ENCODE measurements at places on chromosomes 4 and X.
A peak's percentile ranks its signal among the peaks of the same experiment; 100 is the strongest.

DNA sequence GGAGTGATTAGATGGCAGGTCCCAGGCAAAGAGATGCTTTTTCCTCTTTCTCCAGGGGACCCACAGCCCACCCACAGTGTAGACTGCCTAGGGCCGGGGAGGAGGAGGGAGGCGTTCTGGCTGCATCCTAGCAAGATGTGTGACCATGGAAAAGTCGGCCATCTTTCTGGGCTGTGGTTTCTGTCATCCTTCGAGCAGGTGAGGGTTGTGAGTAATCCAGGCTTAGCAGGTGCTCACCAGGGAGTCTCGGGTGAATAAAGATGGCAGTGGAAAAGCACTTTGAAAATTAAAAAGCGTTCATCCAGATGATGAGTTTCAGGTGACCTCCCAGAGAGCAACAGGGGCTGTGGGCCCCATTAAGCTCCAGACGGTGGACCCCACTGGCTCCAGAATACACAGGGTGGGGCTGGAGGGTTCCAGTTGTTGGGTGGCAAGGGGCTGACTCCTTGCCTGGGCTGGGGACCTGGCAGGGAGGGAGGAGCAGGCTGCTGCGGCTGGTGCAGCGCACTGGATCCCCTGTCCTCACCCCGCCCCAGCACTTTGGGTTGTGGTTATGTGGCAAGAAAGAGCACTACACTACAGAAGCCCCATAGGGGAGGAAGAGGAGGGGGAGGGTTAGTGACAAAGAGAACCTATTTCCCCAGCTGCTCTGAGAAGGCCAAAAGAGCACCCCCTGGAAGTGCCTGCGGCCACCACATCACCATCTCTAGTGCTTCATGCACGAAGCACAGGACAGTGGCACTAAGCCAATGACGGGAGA is 23.7 kb downstream of the ELF4 start:
- DNase-seq: no peak

DNA sequence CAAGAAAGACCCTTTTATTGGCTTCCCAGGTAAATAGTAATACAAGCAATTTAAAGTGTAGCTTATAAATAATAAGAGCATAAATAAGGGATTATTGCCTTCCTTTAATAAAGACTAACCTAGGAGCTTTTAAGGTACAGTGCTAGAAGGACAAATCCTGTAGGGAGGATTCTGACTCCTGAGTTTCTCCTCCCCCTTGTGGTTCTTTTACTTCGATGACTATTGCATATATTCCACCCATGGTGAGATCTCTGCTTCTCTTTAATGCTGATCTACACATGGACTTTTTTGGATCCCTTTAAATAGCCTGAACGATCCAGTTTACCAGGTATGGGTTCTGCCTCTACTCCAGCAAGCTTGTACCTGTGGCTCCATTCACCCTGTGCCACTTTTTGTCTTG is 2.5 kb downstream of the GALNT7 start:
- DNase-seq: no peak

DNA sequence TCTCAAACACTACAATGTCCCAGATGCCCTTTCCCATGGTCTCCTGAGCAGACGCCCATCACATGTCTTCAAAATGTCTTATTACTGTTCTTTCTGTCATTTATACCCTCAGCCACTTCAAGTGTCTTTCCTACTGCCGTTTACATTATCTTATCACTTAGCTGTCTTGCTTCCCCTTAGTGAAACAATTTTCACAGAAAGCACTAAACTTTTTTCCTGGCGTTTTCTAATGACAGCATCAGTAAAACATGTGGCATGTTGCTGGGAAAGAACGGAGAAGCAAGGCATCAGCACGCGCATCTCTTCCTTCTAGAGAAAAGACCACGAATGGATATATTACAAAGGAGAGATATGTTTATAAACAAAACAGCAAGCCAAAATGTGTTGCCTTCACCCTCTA is 189.7 kb upstream of the SLIT2 start:
- DNase-seq: no peak

DNA sequence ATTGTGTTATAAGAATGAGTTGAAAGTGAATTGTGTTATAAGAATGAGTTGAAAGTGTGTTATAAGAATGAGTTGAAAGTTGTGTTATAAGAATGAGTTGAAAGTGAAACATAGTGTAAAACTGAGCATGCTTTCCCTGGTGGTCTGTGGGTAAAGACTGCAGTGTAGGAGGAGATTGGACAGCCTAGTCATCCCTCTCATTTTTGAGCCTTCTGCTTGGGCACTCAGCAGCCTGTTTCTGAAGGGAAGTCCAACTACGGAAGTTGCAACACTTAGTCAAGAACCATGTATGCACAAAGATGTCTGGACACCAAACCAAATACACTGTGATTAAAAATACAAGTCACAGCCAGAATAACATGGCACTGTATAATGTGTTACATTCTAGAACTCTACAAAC is 72.6 kb downstream of the ANK2 start:
- DNase-seq: no peak

- DNase-seq: no peak
Measured at GRCh38 chr4:178599521-178599920, 1157.3 kb upstream of the AGA start.

DNA sequence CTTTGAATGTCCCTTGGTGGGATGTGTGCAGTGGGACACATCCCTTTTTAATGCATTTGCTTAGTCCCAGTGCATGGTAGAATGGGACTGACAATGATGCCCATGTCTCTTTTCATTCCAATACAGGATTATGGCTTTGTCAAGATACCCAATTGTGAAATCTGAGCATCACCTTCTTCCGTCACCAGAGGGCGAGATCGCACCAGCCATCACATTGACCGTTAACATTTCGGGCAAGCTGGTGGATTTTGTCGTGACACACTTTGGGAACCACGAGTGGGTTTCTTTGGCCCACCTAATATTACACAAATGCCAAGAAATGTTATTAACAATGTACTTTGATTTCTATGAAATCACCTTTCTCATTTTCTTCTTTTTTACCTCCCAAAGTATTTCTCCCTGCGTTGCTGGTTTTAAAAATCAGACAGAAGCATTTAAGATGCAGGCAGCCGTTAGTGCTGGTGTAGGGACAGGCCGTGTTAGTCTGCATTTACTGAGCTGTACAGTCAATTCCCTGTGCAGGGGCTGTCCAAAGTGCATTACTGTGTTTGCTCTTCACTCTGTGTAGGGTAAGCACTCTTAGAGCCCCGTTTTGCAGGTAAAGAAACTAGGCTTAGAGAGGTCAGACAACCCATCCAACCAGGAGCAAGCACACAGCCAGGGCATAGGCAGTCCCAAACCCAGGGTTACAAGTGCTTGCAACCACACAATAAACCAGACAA is 46.5 kb downstream of the CWH43 start:
- DNase-seq: peak; percentile 26

DNA sequence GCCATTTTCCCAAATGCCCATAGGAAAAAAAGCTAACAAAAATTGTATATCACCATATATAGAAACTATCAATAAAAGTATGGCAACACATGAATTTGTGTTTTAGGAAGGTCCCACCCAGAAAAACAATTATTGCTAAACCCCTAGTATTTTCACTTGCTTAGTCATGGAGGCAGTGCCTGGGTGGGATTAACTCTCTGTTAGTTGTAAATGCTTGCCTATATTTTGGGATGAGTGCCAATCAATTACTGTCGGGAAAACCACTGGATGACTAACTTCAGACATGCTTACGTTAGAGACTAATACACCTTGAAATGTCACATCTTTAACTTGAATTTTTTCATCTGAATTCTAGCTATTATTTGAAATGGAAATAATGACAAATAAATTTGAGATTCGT is 33.9 kb downstream of the TMPRSS11A start:
- DNase-seq: no peak

DNA sequence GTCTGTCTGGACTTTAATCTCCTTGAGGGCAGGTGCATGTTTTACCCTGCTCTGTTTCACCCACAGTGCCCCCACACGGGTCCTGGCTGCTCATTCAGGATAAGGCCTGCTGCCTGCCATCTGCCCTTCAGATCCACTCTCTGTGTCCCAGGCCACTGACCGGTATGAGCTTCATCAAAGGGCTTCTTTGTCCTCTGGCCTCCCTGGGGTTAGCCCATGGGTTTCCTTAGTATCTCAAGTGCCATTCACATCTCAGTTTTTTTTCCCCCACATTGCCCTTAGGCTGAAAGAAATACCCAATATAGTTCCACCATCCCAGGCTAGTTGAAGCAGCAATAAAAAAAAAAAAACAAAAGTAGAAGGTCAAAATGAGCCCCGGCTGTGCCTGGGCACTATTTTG is 9.3 kb downstream of the CD99L2 start:
- peak; percentile 43 for DNase-seq

DNA sequence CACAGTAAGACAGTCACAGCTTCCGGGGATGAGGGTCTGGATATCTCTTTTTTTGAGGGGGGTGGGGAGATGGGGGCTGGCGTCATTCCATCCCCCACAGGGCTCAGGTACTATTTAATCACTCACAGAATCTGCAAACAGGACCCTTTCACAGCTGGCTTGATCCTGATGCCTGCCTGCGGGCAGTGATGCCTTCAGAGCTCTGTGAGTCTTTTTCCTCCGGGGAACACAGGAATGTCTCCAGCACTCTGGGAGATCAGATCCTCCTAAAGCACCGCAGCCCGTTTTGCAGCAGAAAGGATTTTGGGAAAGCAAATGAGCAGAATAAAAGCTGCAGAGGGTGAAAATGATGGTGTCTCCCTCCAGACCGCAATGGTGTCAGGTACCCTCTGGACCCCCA is 13.2 kb upstream of the SHOX start:
- no peak for DNase-seq

DNA sequence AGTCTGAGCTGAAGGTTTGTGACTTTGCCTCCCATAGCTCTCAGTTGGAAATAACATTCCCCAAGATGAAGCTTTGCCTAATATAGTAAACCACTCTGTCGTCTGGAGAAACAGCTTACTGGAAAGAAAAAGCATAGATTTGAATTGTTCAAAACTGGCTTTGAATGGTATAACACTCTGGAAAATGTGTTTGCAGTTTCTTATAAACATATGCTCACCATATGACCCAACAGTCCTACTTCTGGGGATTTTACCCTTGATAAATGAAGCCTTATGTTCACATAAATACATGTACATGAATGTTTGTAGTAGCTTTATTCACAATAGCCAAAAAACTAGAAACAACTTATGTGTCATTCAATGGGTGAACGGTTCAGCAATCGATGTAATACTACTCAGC is 10.2 kb downstream of the VEGFD start:
- DNase-seq: no peak

DNA sequence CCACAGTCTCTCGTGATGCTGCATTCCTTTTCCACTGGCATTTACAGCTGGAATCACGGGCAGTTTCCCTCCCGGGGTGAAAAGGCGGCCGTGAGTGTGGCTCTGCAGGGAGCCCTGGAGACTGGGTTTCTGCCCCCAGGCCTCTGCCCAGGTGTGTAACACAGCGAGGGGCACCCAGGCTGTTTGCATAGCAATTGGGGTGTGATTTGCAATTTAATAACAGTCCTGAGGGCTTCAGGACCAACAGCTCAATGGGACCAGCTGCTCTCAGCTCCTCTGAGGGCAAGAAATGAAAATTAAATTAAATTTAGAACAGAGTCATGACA is 99.0 kb upstream of the SHOX start:
- DNase-seq: no peak

DNA sequence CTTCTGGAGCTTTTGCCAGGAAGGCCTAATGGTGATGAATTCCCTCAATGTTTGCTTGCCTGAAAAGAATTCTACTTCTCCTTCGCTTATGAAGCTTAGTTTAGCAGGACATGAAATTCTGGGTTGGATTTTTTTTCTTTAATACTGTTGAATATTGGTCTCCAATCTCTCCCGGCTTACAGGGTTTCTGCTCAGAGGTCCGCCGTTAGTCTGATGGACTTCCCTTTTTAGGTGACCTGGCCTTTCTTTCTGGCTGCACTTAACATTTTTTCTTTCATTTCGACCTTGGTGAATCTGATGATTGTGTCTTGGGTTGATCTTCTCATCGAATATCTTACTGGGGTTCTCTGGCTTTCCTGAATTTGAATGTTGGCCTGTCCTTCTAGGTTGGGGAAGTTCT is 17.2 kb upstream of the TMPRSS11A start:
- DNase-seq: no peak

DNA sequence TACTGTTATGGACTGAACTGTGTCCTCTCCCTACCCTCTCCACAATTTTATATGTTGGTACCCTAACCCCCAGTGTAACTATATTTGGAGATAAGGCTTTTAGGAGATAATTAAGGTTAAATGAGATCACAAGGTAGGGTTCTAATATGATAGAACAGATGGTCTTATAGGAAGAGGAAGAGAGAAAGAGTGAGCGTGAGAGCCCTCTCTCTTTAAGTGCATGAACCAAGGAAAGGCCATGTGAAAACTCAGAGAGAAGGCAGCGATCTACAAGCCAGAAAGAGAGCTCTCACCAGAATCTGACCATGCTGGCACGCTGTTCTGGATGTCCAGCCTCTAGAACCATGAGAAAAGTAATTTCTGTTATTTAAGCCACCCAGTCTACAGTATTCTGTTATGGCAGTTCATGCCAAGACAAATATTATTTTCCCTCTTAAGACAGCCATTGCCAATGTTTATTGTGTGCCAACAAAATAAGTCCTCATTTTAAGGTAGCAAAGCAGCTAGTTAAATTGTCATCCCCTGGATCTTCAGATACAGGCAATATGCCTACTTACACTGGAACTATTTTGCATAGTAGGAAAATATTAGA is 336.2 kb downstream of the MID1IP1 start:
- no peak for DNase-seq

DNA sequence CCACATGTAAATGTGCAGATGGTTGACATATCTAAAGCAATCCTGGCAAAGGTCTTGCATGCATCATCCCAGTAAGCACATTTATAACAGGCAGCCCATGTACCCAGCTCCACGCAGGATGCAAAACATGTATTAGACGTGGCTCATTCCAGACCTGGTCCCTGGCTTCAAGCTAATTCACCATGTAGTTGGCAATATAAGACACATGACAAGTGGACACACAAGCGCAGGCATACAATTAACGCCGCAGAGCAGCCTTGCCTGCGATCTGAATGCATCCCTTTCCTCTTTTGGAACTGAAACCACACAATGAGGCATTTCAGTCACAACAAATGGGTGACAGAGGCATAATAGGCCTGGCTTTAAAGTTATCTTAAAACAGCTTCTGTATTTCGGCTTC is 114.5 kb upstream of the TRIM2 start:
- DNase-seq: peak; percentile 73

- DNase-seq: peak; percentile 20
Measured at GRCh38 chr4:146095091-146095690, 80.3 kb upstream of the LSM6 start.

DNA sequence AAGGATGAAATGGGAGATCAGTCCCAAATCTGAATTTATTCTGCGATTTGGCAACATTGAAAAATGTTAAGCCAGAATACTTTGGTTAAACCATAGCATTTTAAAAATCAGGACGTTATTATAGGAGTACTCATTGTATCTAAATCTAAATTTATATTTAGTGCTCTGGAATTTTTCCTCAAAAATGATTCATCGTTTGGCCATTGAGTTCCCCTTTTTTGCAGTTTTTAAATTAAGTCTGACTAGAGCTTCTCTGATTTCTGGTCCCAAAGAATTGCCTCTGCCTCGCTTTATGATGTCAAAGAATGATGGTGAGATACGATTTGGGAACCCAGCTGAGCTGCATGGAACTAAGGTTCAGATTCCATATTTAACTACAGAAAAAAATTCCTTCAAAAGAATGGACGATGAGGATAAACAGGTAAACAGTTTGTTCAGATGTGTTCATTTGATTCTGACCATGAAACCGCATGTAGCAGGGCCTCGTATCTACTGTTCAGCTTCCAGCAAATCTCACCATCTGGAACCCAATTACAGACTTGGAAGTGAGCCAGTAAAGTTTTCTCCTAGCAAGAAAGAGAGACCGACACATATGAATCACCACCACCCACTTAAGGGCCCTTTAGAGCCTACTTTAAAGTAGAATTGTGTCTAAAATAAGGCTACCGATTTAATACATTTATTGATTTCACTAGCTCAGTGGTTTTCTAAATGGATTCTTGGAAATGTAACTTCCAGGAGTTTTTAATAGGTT is 75.6 kb downstream of the REPS2 start:
- no peak for DNase-seq
